ENCODE measurements at places on chromosomes 5 and 9. TPM values are rescaled to one million over a fixed set of nuclear protein-coding genes. Genes with fewer than 3 reads are reported as not detected.

DNA sequence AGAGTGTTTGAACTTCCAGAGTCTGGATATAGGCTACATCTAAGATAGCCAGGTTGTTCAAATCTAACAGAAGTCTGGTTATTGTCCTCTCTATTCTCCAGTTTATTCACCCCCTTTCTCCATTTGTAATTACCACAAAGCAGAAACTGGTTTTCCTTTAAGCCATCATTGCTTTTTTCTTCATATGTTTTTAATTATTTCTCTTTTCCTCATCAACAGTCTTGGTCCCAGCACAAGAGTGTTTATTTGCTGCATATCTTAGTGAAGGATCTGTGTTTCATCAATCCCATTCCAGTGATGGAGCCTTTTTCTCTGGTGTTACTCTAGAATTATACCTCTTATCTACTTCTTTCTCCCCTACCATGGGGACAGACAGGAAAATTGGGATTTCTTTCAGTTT, 142.2 kb downstream of the CAMK4 start:
- DNase-seq = no peak

DNA sequence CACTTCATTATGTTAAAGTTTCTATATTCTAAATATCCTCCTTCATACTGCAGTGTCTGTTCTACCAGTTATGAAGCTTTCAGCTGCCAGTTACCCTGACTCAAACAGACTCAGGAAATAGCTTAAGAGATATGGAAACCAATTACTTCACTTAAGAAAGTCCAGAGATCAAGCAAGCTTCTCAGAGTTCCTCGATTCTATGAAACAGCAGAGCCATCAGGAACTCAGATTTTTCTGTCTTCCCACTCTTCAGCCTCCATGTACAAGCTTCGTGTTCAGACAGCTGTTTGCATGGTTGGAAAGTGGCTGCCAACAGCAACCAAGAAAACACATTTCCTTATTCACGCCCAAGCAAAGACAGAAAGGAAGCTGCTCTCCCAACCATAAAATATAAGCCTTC, 216.1 kb downstream of the ACTL7B start:
- peak; percentile 6 for DNase-seq

Gene PTPN3
- 13.3 TPM for total RNA-seq

- no peak for DNase-seq
Observed at GRCh38 chr9:127880143-127880542, 2.7 kb upstream of the AK1 start.

Gene PRLR
- 3.4 TPM for total RNA-seq

Gene LTC4S
- 4.0 TPM for total RNA-seq

GRCh38 chr5:142830241-142831008, 60.2 kb downstream of the ARHGAP26 start:
- DNase-seq = no peak

Gene SOX30
- total RNA-seq = not detected

Gene CARD6
- 15.9 TPM for total RNA-seq

DNA sequence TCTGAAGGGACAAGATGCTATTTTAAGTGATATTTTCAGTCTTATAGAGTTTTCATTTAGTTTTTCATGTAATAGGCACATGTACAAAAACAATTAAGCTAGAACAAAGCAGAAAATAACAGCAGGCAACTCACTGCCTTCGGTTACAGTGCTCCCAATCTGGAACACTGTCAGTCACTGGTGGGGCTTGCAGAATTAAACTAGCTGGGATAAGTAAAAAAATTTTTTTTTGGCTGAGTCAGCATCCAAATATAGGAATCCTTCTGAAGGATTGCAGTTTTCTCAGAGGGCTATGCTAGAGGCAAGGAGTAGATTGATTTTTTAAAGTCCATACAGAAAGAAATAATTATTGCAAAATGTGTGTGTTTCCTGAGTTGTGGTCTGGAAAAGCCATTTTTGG, 250.2 kb upstream of the RFX3 start:
- DNase-seq = no peak

Gene CMBL
- total RNA-seq = 14.6 TPM

- no peak for DNase-seq
Observed at GRCh38 chr5:74016373-74016772, 390.4 kb downstream of the ARHGEF28 start.

Gene CCDC152
- 1.3 TPM for total RNA-seq

DNA sequence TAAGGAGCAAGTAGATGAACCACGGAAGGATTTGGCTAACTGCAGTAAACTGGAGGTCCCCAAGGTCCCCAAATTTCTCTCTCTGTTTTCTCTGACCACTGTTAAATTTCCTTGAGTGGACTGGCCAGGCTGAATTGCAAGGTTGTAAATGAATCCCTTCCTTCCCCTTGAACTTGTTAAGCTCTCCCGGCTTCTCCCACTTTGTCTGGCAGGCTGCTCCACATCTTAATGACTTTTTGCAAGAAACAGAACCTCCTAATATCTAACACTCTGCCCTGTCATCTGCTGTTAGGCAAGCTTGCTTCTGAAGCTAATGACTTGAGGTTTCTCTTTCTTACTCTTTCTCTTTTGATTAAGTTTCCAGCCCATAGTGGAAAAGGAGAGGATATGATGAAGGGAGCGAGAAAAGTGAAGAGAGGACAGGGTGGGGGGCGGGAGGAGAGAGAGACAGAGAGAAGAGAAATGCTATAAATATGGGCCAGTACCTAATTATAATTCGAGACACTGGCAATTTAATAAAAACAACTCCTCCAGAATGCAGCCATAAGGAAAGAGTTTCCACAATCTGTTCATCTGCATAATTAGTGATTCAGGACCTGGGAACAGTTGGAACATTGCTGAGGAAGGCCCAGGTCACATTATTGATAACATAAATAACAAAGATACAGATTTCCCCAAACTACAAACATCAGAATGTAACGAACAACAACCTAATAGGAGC, 437.3 kb upstream of the MPDZ start:
- peak; percentile 92 for DNase-seq

DNA sequence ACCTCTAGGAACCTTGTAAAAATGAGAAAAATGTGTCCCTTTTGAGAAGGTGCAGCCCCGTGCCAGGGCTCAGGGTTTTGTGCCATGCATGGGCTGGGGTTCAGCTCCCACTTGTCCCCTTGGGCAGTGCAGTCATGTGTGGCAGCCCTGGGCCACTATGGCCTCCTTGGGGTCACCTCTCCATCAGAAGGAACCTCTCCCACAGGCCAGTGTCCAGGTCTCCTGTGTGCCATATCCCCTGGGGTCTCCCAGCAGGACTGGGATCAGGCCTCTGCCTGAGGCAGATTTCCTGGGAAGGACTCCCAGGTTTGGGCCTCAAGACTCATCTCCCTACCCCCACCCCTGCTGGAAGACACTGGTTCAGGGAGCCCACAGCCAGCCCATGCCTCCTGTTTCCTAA, 189.1 kb downstream of the PAX5 start:
- DNase-seq = no peak
